ENCODE measurements at places on chromosomes 1 and 21. TPM values are rescaled to one million over a fixed set of nuclear protein-coding genes. Genes with fewer than 3 reads are reported as not detected.

NR1I3 gene
- not detected for polyA plus RNA-seq

LCK gene
- polyA plus RNA-seq = not detected

CCDC190 gene
- 0.13 TPM for polyA plus RNA-seq

CNIH3 gene
- polyA plus RNA-seq = 18.8 TPM

PDE9A gene
- polyA plus RNA-seq = 0.28 TPM

PLA2G2A gene
- polyA plus RNA-seq = not detected

MYCBP gene
- polyA plus RNA-seq = 16.0 TPM

- no peak for DNase-seq
Measured at GRCh38 chr21:45390121-45390751, 14.7 kb upstream of the COL18A1 start.

- DNase-seq = no peak
Measured at GRCh38 chr1:41662765-41663437, 178.4 kb upstream of the EDN2 start.

GRCh38 chr1:159986531-159986930, 32.5 kb upstream of the SLAMF9 start:
- DNase-seq = no peak

DNA sequence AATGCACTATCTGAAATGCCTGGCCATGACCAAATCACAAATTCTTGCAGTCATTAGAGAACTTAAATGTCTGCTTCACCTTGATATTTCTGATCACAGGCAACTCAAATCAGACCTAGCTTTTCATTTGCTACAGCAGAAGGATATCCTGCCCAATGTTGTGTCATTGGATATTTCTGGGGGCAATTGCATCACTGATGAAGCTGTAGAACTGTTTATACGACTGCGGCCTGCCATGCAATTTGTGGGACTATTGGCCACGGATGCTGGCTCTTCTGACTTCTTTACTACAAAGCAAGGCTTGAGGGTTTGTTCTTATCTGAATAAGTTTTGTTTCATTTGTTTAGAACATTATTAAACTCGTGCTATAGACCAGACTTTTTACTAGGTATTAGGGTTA, 14.9 kb downstream of the ZYG11A start:
- DNase-seq = no peak

GRCh38 chr1:18581420-18581880, 49.2 kb upstream of the PAX7 start:
- DNase-seq = peak; percentile 85

DNA sequence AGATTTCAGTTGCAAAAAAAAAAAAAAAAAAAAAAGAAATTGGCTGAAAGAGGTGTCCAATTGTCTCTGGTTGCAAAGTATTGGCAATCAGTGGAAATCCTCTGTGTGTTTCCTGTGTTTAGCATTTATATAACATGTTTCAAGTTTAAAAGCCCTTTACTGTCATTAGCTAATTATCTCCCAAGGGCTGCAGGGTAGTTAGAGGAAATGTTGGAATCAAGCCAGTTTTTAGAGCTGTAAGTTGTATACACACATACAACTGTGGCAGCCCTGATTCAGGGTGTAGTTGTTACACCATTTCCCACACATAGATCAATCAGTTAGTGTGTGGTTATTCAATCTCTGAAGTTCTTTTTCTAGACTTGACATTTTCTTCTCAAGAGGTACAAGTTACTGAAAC, 8.9 kb upstream of the ZNF326 start:
- DNase-seq = peak; percentile 37

DNA sequence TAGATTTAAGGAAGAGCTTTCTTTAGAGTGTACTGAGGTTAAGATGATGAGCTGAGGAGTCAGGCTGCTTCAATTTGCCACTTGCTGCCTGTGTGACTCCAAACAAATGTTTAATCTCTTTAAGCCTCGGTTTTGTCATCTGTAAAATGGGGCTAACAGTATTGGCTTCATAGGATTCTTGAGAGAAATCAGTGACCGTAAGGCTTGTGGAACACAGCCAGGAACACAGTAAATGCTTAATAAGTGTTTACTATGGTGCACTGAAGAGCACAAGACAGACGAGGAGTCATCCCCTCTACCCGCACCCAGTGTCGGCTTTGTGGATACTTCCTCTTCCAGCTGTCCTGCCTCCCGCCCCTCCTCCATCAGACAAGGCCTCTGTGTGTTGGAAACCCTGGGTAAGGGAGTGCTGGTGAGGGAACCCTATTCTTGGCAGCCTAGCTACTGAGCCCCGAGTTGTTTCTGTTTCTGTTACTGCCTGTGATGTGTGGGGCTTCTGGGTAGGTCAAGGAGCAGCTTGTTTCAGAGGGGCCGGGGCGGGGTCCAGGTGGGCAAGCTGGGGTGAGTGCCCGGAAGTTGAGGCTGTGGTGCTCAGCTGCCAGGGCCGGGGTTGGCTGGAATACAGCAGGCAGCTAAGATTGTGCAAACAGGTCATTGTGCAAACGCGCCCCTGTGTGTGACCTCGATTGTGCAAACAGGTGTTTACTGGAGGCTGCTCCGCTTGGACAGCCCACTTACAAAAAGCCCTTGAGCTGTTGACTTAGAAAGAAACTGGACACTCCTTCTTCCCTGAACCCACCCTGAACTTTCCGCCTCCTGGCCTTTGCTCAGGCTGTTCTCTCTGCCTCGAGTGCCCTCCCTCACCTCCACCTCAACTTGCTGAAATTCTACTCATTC, 4.0 kb upstream of the CSF3R start:
- no peak for DNase-seq

DNA sequence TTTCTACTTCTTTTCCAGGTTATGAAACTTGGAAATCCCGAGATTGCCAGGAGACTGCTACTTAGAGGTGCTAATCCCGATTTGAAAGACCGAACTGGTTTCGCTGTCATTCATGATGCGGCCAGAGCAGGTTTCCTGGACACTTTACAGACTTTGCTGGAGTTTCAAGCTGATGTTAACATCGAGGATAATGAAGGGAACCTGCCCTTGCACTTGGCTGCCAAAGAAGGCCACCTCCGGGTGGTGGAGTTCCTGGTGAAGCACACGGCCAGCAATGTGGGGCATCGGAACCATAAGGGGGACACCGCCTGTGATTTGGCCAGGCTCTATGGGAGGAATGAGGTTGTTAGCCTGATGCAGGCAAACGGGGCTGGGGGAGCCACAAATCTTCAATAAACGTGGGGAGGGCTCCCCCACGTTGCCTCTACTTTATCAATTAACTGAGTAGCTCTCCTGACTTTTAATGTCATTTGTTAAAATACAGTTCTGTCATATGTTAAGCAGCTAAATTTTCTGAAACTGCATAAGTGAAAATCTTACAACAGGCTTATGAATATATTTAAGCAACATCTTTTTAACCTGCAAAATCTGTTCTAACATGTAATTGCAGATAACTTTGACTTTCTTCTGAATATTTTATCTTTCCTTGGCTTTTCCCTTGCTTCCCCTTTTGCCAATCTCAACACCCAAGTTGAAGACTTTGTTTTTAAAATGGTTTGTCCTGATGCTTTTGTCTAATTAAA, 4.0 kb downstream of the CDKN2C start:
- no peak for DNase-seq

DNA sequence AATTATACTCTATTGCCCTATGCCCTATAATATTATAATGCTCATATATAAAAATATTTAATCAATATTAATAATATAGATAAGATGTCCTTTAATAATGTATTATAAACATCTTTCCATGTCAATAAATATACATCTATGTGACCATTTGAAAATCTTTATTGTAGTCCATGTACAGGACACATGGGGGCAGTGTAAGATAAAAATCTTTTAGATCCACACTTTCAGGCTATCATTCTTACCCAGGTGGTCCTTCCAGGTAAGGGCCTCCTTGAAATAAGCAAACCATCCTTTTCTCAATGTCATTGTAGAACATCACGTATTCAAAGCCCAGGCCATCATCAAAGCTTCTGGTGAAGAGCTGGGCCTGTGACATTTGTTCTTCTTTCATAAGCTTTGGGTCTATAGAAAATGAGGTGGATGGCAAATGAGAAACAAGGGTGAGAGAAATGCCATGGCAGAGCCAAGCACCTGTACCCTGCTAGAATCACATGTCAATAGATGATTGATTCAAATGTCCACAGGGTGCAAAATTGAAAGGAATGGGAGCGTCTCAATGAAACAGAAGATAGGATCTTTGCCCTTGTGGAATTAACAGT, 20.2 kb downstream of the THEM4 start:
- peak; percentile 23 for DNase-seq

All from SK-N-SH (cell line).